ENCODE measurements at places on chromosomes 2 and 18.

- no peak for DNase-seq
Measured at GRCh38 chr2:100880036-100880435, 60.1 kb downstream of the NPAS2 start.

DNA sequence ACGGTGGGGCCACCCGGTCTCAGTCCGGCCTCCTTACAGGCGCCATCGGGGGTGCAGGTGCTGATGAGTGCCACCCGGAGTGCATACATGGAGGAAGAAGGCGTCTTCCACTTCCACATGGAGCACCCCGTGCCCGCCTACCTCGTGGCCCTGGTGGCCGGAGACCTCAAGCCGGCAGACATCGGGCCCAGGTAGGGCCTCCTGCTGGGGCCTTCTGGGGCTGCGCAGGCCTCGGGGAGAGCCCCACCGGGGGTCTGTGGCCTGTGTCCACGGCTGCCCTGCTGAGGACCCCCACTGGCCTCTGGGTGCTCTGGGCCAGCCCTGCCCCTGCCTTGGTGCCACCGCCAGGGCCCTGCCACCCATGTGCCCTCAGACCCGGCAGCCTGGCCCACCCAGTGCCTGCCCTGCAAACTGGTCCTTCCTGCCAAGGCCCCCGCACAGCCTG is 4.8 kb downstream of the RNPEPL1 start:
- DNase-seq = no peak

- DNase-seq = no peak
Measured at GRCh38 chr2:167289651-167290410, 401.6 kb downstream of the XIRP2 start.

DNA sequence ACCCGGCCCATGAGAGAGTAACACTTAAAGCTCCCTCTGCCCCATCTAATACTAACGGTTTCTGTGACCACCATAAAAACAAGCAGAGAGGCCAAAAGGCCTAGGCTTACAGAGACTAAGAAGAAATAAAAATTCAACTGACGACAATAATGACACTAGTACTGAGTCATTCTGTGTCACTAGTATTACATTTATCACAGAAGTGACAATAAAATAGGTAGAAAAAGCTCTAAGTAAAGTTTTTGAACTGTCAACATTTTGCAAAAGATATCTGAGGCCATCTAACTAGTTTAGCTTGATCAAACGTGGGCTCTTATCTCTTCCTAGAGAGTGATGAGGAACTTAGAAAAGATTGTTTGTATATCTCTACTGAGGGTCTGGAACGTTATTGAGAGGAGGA is 35.6 kb downstream of the AP1S3 start:
- DNase-seq = no peak

- no peak for DNase-seq
Measured at GRCh38 chr18:62455222-62455621, 67.6 kb upstream of the ZCCHC2 start.

- DNase-seq = no peak
Measured at GRCh38 chr2:74694281-74694680, 40.2 kb downstream of the SEMA4F start.

GRCh38 chr2:150689590-150689989 is 202.1 kb upstream of the RND3 start:
- DNase-seq = no peak

- no peak for DNase-seq
Measured at GRCh38 chr2:23159746-23160405, 225.1 kb upstream of the KLHL29 start.

GRCh38 chr2:172888714-172889669 is 153.3 kb downstream of the RAPGEF4 start:
- no peak for DNase-seq

- DNase-seq = no peak
Measured at GRCh38 chr2:128343459-128343858, 24.8 kb upstream of the HS6ST1 start.

DNA sequence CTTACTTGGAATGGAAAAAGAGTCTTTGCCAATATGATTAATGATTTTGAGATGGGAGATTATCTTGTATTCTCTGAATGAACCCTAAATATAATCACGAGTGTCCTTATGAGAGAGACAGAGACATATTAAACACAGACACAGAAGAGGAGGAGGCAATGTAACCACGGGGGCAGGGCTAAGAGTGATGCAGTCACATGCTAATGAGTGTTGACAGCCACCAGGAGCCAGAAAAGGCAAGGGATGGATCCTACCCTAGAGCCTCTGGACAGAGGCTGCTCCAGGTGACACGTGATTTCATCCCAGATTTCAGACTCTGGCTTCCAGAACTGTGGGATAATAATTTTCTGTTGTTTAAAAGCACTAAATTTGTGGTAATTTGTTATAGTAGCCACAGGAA is 679.6 kb downstream of the MBD2 start:
- no peak for DNase-seq

- DNase-seq = no peak
Measured at GRCh38 chr2:173571887-173572680, 217.4 kb downstream of the CDCA7 start.

- no peak for DNase-seq
Measured at GRCh38 chr2:130378898-130379214, 23.0 kb downstream of the PTPN18 start.

DNA sequence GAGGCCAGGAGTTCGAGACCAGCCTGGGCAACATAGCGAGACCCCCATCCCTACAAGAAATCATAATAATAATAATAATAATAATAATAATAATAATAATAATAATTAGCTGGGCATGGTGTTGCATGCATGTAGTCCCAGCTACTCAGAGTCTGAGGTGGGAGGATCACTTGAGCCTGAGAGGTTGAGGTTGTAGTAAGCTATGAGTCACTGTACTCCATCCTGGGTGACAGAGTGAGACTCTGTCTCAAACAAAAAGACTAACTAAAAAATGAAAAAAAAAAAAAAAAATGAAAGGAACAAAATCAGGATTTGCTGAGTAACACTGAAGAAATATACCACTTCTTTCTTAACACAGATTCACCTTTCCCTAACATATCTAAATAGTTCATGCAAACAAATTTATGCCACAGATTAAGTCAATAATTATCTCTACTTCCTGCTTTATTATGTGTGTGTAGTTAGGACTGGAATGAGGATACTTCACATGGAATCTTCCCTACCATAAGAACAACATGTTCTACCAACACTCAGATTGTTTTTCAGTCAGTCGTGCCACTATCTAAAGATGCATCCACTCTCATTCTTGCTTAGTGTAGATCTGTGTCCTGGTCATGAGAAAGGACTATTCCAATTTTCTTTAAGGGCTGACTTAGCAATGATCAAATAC is 928.7 kb downstream of the SLC4A3 start:
- DNase-seq = no peak

- no peak for DNase-seq
Measured at GRCh38 chr2:57962861-57963260, 83.7 kb upstream of the VRK2 start.

DNA sequence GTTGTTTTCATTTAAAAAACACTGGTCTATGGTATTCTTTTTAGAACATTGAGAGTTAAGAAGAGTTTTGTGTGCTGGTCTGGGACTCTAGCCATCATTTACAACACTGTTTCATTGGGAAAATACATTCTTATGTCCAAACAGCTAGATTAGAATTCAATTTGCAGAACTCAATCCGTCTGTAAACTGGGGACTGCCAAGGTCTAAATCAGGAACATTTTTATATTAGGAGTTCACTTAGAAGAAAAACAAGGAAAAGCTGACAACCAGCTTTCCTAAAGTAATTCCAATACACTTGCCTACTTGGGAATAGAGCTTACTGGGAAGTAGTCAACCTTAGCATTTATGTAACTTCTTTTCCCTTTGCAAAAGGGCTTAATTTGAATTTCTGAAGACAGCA is 91.5 kb upstream of the RNF152 start:
- no peak for DNase-seq

- DNase-seq = no peak
Measured at GRCh38 chr2:118834440-118834810, 13.0 kb downstream of the EN1 start.

DNA sequence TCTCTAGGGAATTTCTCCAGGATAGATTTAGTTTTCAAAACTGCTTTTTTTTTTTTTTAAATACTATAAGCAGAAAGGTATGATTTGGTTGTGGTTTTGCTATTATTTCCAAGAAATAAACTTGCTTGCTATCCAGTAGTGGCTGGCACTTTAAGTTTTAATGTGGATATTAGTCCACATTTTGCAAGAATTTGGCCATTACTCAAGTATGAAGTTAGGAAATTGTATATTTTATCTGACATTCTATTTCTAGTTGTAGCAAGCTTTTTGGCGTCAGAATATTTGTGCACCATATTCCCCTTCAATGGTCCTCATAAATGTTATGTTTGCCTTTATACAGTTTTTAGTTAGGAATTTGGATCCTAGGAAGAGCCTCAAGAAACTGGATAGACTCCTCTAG is 226.3 kb downstream of the ZNF521 start:
- no peak for DNase-seq

DNA sequence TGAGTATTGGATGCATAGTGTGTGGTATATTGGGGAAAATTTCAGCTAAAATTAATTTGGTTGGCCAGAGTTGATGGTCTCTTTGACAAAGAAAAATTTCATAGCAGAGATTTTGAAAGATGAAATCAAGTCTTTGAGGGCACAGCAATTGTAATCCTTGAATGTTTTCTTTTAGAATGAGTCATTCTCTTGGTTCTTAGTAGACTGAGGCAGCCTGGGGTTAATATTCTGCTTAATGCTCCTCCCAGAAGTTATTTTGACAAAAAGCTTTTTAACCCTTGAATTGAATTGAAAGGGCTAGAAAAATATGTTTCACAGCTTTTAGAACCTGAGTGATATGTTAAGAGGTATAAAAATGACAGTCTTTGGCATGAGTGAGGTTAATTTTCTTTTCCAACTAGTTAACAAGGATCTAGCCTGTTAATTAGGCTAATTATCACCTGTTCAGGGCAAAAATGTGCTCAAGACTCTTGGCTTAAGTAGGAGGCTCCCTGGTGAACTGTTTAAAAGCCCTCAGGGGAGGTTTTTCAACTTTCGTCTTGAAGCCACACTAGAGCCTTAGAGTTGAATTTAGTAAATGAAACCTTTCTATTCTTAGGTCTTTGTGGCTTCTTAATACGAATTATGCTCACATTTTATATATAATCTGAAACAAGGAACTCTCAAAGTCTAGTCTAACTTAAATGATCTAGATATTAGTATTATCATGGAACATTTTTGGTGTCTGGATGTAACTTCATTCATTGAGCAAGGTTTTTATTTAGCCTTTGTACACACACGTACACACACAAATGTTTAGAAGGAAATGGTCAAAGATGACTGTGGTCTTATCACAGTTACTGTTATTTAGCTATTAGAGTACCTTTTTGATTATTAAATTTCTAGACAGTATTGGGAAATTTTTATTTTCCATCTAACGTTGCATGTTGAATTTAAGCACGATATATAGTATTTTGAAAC is 272.5 kb downstream of the ZNF407 start:
- no peak for DNase-seq

DNA sequence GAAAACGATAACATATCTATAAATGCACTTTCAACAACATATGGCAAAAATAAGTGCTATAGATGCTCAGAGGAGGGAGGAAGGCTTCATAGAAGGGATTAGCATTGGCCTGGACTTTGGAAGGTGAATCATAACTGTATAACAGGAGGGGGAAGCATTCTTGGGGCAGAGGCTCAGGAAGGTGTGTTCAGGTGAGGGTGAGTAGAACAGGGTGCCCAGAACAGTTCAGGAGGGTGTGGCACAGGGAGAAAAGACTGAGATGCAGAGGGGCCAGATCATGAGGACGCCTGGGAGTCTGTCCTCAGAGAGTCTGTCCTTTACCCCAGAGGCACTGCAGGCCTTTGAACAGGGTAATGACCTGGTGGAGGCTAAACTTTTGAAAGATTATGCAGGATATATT is 29.3 kb upstream of the MEP1B start:
- DNase-seq = no peak

DNA sequence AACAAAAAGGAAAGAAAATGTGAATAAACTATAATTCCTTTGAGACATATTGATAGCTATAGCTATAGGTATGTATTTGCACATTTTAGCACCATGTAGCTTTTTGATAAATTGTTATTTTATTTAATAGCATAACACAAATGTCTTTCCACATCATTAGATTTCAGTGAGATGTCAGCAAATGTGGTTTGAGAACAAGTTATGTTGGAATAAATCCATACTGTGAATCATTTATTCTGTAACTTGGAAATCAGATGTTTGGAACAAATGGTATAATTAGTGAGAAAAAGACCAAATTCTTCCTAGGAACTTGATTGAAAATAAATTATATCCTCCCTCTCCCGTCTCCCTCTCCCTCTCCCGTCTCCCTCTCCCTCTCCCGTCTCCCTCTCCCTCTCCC is 62.8 kb downstream of the NABP1 start:
- no peak for DNase-seq

GRCh38 chr2:216294305-216294704 is 78.0 kb downstream of the MARCHF4 start:
- no peak for DNase-seq

- no peak for DNase-seq
Measured at GRCh38 chr2:105274046-105274445, 32.5 kb downstream of the GPR45 start.

DNA sequence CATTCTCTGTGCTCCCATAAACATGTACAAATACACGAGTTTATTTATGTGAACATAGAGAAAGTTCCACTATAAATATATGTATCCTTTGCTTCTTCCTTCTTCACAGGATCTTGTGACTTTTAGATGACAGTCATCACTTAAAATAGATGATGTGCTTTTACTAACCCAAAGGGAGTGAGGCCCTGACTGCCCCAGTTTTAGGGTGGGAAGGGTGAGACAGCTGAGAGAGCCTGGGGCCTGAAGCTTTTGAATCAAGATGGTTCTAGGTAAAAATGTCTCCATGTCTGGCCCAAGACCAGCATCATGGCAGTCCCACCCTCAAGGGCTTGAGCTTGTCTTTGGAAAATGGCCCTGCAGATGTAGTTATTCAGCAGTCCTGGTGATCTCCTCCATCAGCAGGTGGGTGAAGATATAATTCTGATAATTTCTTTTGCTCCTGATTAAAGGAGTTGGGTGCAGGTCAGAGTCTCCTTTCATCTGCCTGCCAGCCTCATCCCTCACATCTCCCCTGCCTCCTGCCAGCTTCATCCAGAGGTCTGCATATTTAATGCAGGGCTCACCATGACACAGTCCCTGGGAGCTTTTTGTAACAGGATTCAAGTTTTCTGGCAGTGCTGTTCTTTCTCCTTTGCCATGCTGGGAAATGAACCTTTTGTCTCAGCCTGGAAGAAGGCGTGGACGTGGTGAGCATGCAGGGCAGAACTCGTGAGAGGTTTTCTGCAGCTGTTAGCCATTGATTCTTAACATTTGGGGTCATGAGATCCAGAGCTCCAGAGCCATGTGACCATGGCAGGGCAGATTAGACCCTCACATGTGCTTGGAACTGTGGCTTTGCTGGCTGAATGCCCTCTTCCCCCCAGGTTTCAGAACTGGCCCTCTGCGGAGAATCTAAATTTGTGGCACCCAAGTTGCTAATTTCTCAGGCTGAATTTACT is 2.7 kb downstream of the HRH4 start:
- DNase-seq = no peak

DNA sequence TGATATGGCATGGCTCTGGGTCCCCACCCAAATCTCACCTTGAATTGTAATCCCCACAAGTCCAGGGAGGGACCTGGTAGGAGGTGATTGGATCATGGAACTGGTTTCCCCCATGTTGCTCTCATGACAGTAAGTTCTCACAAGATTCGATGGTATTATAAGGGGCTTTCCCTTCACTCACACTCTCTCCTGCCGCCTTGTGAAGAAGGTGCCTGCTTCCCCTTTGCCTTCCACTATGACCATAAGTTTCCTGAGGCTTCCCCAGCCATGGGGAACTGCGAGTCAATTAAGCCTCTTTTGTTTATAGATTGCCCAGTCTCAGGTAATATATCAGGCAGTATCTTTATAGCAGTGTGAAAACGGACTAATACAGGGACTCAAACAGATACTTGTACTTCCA is 50.4 kb upstream of the ZNF532 start:
- no peak for DNase-seq

- DNase-seq = no peak
Measured at GRCh38 chr2:37026050-37026449, 58.1 kb downstream of the HEATR5B start.
